ENCODE measurements at places on chromosomes 1 and 21.

GRCh38 chr21:34561806-34562205 lies 49.8 kb upstream of the KCNE1 start:
- no peak for DNase-seq

GRCh38 chr1:159868766-159869165 lies 6.3 kb upstream of the VSIG8 start:
- DNase-seq: no peak

DNA sequence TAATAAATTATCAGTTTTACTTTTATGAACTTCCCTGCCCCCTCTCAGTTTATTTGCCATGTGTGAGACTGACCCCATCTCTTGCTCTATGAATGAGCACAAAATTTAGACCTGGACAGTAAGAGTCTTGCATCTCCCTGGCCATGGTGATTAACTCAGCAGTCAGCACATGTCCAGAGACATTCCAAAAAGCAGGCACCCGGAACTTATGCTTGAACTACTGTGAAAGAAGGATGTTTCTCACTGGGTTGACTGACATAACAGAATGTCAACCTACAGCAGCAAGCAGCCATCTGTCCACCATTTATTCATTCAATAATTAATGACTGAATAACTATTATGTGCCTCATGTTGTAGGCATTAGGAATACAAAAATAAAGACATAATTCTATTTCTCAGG lies 11.3 kb upstream of the SEC16B start:
- no peak for DNase-seq

GRCh38 chr1:65206836-65207235 lies 58.8 kb downstream of the AK4 start:
- DNase-seq: no peak

GRCh38 chr1:234271243-234271606 lies 102.0 kb upstream of the COA6 start:
- DNase-seq: no peak

DNA sequence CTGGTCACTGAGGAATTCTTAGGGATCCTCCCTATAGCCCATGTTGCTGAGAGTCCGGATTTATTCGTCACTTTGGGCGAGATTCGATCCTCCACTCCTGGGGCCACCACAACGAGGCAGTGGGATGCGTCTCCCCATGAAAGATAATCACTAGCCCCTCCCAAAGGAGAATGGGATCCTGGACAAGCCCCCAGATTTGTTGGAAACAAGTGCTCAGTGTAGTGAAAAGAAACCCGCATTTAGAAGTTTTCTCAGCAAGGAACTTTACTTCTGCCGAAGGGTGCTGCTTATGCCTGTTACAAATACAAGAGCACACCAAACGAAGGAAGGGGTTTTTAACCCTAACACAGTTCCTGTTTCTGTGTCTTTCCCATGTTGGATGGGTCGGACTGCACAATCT lies 83.3 kb downstream of the ZFYVE9 start:
- no peak for DNase-seq

DNA sequence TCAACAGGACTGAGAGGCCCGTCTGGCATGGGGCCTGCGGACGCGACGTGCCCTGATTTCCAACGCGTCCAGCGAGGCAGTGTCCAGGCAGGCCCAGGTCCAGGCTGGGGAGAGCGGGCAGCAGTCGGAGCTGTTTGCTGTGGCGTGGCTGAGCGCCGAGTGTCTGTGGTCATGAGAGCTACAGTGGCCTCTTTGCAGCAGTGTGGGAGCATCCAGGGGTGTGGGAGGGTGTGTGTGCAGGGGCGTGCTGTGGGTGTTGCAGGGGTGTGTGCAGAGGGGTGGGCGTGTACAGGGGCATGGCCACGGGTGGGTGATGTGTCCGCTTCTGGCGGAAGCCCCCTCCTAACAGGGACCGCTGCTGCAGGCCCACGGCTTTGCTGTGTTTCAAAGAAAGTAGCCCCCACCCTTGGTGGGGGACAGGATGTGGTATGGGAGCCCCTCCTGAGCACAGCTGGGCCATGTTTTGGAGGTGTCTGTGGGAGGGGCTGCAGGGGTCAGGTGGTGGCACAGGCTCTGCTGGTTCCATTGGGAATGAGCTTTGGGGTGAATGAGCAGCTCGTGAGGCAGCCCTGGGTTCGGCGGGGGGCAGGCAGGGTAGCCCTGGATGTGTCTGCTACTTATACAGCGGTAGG lies 17.7 kb downstream of the PLCH2 start:
- peak; percentile 96 for DNase-seq

DNA sequence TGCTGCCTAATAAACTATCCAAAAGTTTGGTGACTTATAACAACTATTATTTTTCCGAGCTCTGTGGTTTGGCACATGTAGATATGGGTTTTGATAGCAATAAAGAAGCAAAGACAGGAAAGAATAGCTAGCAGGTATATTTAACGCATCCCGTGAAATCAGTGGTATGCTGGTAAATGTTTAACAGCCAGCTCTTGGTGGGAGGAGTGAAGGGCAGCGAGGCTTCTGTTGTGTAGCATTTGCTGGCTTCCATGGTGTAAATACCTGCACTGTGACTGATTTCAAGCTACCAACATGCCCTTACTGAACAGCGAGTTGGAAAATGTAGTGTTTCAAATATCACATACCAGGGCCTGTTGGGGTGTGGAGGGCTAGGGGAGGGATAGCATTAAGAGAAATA lies 291.0 kb downstream of the PRDM2 start:
- DNase-seq: no peak

GRCh38 chr1:8169364-8170058 lies 143.4 kb upstream of the ERRFI1 start:
- peak; percentile 79 for DNase-seq

GRCh38 chr1:204417074-204417997 lies 5.7 kb upstream of the PPP1R15B start:
- peak; percentile 72 for DNase-seq

- no peak for DNase-seq
Measured at GRCh38 chr1:77565321-77565720, 117.1 kb downstream of the ZZZ3 start.

- DNase-seq: peak; percentile 14
Measured at GRCh38 chr1:67880056-67880601, 46.9 kb upstream of the GNG12 start.

- no peak for DNase-seq
Measured at GRCh38 chr1:193265716-193266115, 79.3 kb upstream of the B3GALT2 start.

DNA sequence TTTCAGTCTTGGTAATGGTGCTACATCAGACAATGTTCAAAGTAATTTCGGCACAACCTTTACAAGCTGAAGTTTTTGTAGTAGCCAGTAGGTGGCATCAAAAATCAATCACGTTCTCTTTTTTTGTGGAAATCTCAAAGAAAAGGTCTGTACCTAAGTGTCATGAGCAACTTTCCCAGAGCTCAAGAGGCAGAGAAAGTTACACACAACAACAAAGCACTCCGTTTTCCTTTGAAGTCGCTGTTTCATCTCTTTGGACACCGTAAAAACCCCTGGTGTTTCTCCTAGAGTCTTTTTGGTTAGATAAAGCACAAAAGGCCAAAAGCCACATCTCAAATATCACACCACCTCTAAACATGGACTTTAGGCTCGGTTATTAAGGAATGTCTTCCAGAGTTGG lies 131.6 kb downstream of the LHX8 start:
- peak; percentile 31 for DNase-seq

- peak; percentile 92 for DNase-seq
Measured at GRCh38 chr1:44835738-44836675, 7.0 kb downstream of the PTCH2 start.

Measured in Ammon's horn (tissue), 1 donor.